ENCODE measurements at places on chromosomes 6 and 20.

DNA sequence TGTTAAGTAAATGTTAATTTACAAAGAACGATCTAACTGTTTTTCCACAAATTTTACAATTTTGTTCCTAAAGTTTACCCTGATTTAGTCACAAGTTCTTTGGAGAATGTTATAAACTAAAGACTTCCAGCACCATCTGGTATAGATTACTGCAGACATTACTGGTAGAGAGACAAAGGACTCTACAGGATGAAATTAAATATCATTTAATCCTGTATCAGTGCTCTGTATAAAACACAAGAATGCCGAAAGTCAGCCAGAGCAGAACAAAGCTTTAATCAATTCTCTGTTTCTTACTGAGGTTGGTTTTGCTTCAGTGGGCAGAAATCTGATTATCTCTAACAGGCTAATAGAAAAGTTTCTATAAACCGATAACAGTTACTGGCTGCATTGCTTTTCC, 763.6 kb downstream of the TENT5A start:
- DNase-seq, result no peak

DNA sequence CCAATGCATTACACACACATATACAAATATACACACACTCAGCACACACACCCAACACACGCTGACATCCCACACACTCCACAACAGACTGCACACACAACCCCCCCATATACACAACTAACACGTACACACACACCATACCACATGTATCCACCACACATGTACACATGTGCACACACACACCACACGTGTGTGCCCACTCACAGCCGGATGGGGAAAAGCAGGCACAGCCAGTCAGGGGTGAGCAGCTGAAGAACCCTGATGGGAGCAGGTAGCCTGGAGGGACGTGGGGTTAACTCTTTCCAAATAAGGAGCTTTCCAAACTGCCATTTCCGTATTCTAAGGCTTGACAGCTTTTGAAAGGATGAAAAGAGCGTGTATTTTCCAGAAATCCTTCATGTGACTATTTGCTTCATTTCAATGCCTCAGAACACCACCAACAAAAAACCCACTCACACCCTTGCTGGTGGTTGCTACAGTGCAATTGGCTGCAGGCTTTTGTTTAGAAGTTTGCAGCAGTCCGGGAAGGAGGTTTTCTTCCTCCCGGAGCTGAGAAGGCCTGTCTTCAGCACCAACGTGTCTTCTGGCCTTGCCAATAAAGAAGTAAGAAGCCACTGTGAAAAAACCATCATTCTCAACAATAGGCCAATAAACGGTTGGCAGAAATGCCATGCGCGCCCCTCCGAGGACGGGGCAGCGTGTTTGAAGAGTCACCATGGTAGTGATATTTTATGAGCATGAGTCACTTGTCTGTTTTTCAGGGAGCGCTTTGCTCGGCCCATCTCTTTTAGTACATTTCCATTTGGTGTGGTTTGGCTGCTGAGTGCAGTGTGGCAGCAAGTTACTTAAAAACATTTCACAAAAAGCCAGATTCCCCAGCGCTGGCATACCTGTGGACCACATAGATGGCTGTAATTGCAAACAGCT, 131.3 kb upstream of the GMDS start:
- no peak for DNase-seq

- no peak for DNase-seq
Observed at GRCh38 chr20:15122613-15123012, 785.2 kb upstream of the FLRT3 start.

GRCh38 chr20:54560357-54560756, 85.0 kb downstream of the DOK5 start:
- no peak for DNase-seq

DNA sequence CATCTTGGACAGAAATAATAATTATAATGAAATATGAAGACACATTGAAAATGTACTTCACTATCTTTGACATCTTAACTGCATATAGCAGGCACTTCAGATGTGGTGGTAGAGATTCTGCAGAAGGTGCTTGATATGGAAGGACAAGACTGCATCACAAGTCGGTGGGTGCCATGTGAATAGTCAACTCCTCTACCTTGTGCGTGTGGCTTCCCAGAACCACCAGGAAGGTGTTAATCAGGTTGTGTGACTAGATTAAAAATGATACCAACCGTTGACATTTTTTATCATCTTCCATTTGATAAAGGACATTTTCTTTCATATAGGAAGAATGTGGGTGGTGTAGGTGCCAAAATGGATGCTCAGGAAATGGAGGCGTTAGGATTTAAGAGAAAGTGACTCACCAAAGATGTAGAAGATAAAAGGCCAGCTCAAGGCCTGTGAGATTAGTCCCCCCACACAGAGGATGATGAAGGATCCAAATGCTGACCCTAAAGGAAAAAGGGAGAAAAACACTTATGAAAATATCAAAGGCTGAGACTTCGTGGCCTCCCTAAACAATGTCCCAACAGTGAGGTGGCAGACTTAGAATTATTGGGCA, 12.3 kb downstream of the SLC17A2 start:
- no peak for DNase-seq

DNA sequence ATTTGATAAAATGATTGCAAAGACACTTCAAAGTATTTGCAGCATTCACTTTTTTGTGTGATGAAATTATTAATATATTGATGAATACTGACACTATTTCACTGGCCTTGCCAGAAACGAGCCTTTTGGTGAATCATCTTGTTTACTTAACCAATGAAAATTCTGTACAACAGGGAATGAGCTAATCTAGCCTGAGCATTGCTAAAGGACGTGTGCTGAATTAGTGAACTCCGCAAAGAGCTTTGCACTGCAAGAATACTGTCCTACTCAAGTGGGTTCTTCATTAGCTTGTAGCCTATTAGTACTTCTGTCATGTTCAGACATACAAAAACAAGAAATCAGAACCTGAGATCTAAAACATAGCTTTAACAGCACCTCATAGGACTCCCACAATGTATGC, 172.0 kb upstream of the NRSN1 start:
- DNase-seq, result no peak

DNA sequence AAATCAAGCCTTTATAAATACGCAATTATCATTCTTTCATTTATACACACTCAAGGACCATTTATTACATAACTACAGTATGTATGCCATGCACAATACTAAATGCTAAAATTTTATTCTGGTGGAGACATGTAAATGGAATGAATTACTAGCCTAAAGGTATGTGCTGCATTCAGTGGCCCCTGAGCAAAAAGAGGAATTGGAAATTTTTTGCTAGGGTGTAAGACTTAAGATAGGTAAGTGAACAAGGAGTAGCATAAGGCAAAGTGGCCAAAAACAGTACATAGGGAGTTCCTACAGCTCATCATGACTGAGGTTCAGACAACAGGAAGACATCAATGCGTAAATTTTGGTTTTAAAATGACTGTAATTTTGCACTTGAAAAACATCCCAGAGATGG, 2.3 kb upstream of the MTFR2 start:
- DNase-seq, result no peak

All from D721Med (cell line).